ENCODE measurements at places on chromosomes 2 and 18.

GRCh38 chr2:2321200-2321540, 9.9 kb downstream of the MYT1L start:
- no peaks in the 10 kb centered on the region for H3K36me3 ChIP-seq

DNA sequence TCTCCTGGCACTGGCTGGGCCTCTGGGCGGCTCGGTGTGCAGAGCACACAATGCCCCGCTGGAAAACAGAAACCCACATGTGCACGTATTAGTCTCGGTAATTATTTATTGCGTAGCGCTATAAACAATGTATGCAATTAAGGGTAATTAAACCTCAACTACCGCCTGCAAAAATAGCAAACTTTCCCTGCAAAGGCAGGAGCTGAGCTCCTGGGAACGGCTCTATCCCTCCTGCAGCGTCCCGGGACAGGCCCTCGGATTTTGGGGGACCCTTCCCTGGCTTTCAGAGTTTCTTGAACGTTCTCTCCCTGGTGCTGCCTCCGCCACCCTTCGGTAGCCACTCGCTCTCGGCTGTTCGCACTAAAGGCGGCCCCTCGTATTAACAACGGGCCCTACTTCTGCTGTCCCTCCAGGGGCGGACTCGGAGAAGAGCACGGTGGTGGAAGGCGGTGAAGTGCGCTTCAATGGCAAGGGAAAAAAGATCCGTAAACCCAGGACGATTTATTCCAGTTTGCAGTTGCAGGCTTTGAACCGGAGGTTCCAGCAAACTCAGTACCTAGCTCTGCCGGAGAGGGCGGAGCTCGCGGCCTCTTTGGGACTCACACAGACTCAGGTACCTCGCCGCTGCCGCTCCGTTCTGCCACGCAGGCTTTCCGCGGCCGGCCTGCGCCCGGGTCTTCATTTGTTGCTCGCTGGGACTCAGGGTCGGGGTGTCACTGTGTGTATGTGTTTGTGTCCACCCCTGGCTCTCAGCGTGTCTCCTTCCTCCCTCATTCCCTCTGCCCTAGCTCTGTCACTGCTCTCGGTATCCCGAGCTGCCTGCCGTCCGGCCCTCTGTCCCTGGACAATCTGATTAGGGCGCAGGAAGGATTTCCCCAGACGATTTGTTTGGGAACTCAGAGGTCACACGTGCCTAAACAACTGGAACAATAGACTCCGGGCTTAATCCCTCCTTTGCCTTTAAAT, 1.2 kb downstream of the DLX1 start:
- H3K36me3 ChIP-seq: no peaks in the 10 kb centered on the region
- H3K27me3 ChIP-seq: peaks cover 80% of the 10 kb centered on the region
- peak overlapping the region; percentile 80 for H3K27ac ChIP-seq
- peaks cover 57% of the 10 kb centered on the region for H3K4me1 ChIP-seq
- DNase-seq: peak; percentile 46

DNA sequence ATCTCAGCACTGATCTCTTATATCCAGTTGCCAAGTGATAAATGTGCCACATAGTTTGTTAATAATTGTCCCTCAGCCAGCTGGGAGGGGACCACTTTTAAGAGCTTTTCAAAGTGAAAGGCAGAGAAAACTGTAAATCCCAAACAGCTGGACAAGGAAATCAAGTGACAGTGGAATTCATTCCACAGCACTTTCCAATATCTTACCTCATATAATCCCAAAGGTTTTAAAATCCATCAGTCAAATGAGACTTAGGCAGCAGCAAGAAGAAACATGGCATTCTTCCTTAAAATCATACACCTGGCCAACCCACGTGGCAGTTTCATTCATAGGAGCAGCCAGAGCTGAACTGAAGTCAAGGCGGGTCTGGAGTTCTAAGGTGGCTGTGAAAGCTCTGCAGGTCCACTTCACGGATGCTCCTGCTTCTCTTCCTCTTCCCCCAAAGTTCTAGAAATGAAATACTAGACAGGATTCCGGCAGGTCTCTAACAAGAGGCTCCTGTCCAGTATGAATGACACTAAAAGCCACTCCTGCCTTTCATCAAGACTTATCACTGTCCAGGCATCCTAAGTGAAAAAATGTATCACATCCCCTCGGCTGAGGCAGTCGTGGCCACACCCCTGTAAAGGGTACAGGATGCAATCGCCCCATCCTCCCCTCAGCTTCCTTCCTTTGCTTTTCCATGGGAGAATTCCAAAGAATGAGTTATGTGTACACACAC, 190.4 kb upstream of the STK17B start:
- DNase-seq: no peak
- H3K27me3 ChIP-seq: peaks cover 2% of the 10 kb centered on the region
- no peaks in the 10 kb centered on the region for H3K36me3 ChIP-seq
- no peaks in the 10 kb centered on the region for H3K4me1 ChIP-seq
- no peak overlapping the region for H3K27ac ChIP-seq

DNA sequence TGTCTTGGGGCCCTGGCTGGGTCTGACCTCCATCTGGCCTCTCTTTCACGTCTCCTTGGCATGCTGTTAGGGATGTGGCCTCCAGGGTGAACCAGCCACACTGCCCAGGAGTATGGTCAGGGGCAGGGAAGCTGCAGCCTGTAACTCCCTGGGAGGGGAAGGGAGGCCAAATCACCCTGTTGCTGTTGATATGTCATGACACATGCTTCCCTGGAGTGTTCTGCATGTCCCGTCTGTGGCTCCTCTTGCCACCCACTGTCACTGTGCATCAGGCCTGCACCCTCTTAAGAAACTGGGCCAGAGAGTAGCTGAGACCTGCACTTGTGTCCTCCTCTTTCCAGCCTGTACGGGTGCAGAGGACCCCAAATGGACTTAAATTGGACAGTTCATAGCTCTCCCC, 221.3 kb downstream of the FHOD3 start:
- H3K4me3 ChIP-seq: no peak overlapping the region
- H3K27me3 ChIP-seq: peaks cover 13% of the 10 kb centered on the region
- DNase-seq: no peak
- no peaks in the 10 kb centered on the region for H3K36me3 ChIP-seq
- H3K27ac ChIP-seq: no peak overlapping the region
- H3K4me1 ChIP-seq: no peaks in the 10 kb centered on the region

DNA sequence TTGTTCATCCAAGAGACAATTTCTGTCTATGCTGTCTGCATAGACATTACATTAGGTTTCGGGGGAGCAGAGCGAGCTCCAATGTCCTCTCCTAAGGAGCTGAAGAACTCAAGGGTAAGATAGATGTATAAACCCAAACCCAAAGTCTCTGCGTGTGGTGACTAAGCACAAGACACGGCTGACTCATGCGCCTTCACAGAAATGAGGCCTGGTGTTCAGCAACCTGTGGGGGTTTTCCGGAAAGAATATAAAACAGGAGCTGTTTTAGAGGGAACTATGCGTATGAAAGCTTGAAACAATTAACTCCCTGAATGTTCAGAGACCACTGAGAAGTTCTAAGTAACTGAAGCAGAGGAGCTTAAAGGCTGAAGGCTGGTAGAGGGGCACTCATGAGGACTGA, 154.7 kb downstream of the SOX11 start:
- no peak for DNase-seq
- no peaks in the 10 kb centered on the region for H3K36me3 ChIP-seq
- H3K4me3 ChIP-seq: no peak overlapping the region
- peaks cover 2% of the 10 kb centered on the region for H3K27me3 ChIP-seq

DNA sequence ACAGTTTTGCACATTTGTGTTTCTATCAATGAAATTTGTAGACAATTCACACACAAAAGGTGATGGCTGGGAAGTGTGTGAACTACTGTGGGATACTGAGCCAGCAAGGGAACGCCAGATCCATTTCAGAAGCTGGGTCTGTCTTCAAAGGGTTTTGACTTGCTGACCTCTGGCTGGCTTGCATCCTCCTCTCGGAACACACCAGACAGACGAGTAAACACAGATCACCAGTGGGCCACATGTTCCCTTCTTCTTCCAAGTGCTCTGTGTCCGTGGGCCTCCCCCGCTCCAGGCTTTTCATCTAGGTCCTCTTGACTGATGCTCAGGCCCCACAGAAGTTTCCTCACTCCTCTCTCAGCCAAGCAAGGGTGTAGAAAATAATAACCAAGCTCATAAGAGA, 122.2 kb upstream of the OSR1 start:
- DNase-seq: no peak
- no peaks in the 10 kb centered on the region for H3K27me3 ChIP-seq

DNA sequence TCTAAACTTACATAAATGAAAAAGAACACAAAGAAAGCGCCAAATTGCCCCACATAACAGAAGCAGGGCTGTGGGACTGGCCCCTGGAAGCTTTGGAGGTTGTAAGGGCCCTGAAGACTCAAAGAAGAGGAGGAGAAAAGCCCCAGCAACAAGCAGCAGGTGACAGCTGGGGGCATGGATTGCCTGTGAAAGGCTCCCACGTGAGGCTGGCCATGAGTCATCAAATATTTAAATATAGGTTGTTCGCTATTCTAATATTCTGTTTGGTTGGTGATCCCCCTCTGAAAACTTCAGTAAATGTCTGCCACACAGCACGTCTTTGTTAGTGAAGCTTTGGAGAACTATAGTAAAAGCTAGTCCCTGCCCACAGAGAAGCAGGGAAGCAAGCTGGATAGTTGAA, 132.4 kb downstream of the MREG start:
- no peaks in the 10 kb centered on the region for H3K36me3 ChIP-seq
- H3K27ac ChIP-seq: no peak overlapping the region
- no peaks in the 10 kb centered on the region for H3K4me1 ChIP-seq

- H3K4me3 ChIP-seq: no peak overlapping the region
- no peaks in the 10 kb centered on the region for H3K4me1 ChIP-seq
These were observed 341.5 kb upstream of the ETAA1 start for GRCh38 chr2:67055387-67056304.

DNA sequence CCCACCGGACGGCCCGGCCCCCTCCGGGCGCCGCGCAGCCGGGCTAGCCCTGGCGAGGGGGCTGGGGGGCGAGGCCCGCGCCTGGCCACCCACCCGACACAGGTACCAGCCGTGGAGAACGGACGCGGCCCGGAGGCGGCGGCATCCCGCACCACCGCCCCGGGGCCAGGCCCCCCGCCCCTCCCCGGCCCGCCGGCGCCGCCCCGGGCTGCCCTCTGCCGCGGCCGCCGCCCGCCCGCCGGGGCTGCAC, 405 bp downstream of the SOS1 start:
- DNase-seq: no peak
- no peak overlapping the region for H3K4me3 ChIP-seq
- peaks cover 78% of the 10 kb centered on the region for H3K4me1 ChIP-seq
- peaks cover 11% of the 10 kb centered on the region for H3K27me3 ChIP-seq
- H3K36me3 ChIP-seq: peaks cover 6% of the 10 kb centered on the region

DNA sequence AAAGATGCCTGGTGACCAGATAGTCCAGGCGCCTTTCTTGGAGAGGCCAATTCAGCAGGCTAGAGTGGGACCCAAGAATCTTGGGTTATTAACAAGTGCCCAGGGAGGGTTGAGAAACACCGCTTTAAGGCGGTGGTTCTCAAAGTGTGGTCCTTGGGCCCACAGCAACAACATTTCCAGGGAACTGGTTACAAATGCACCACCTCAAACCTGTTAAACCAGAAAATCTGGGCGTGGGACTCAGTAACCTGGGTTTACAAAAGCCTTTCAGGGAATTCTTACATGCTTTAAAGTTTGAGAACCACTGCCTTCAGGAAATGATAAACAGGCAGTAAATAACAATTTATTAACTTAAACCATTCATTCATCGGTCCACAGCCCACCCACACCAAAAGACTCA, 92.5 kb downstream of the SP3 start:
- no peak overlapping the region for H3K27ac ChIP-seq
- H3K27me3 ChIP-seq: peaks cover 3% of the 10 kb centered on the region
- DNase-seq: no peak
- no peaks in the 10 kb centered on the region for H3K36me3 ChIP-seq

DNA sequence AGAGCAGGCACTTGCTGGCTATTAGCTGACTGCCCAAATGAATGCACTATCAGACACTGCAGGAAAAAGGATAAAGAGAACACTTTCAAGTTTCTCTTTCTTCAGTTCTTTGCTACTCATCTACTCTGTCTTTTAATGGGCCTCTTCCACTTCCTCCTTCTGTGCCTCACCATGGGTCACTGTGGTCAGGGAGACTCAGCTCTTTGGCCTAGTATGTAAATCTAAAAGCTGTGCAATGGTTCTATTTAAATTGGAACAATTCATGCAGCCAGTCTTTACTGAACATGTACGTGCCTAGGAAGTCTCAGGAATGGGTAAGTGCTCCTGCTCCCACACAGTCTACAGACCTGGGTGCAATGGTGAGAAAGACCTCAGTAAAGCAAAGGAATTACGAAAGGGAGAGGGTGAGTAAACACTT, 79.1 kb upstream of the DNMT3A start:
- no peak overlapping the region for H3K4me3 ChIP-seq
- no peaks in the 10 kb centered on the region for H3K27me3 ChIP-seq
- no peak overlapping the region for H3K27ac ChIP-seq
- peaks cover 18% of the 10 kb centered on the region for H3K36me3 ChIP-seq

DNA sequence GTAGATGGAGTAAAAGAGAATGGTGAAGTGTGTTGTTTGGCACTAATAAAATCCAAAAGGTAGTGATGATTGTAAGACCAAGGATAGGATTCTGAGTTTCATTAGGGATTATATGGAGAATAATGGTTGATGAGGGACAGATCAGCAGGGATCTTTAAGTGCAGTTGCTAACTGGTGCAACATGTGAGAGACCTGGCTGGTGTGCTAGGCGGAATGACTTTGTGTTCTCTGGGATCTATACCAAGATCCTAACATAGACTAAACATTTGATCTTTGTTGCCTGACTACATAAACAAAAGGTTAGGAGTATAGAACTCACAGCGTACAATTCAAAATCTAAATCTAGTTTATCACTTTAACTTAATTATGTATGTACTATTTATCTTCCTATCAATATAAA, 135.4 kb downstream of the PTRHD1 start:
- peaks cover 77% of the 10 kb centered on the region for H3K4me1 ChIP-seq
- peaks cover 3% of the 10 kb centered on the region for H3K36me3 ChIP-seq
- no peak overlapping the region for H3K4me3 ChIP-seq
- no peak for DNase-seq

DNA sequence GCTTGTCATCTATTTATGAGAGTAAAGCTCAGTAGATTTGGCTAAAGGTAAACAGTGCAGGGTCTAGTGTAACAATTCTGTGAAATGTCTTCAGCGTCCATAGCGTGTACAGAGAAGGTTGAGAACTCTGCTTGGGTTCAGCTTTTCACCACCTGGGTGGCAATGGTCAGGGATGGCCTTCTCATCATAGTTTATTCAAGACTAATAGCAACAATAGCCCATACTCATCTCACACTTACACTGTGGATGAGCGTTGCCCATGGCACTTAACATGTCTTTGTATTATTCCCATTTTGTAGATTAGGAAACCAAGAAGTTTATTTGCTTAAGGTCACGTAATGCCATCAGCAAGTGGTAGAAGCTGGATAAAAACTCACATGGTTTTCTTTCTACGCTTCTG, 106.8 kb upstream of the RND3 start:
- H3K4me1 ChIP-seq: no peaks in the 10 kb centered on the region
- H3K27ac ChIP-seq: no peak overlapping the region
- DNase-seq: no peak
- H3K27me3 ChIP-seq: no peaks in the 10 kb centered on the region
- H3K36me3 ChIP-seq: no peaks in the 10 kb centered on the region

DNA sequence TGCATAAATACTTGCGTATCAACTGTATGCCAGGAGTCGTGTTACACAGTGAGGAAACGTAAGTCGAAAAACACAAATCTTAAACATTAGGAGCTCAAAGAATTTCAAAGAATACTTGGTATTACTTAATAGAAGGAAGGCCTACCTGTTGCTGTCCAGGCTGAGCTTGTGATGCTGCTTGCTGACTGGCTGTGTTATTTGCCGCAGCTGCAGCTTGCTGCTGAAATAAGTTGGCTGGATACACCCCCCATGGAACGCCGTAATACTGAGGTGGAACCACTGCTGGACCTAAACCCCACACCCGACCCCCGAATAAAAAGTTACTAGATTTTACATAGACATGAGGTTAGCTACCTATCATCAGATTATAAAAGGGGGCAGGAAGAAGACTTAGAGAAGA, 56.4 kb downstream of the PUM2 start:
- H3K4me3 ChIP-seq: no peak overlapping the region
- H3K36me3 ChIP-seq: peaks cover 17% of the 10 kb centered on the region
- DNase-seq: no peak
- peaks cover 9% of the 10 kb centered on the region for H3K4me1 ChIP-seq
- no peaks in the 10 kb centered on the region for H3K27me3 ChIP-seq
